ENCODE measurements at places on chromosomes 4 and X.

- no peak for DNase-seq
Observed at GRCh38 chr4:83180431-83180968, 66.0 kb upstream of the PLAC8 start.

- no peak for DNase-seq
Observed at GRCh38 chr4:113394108-113394729, 344.8 kb downstream of the ANK2 start.

DNA sequence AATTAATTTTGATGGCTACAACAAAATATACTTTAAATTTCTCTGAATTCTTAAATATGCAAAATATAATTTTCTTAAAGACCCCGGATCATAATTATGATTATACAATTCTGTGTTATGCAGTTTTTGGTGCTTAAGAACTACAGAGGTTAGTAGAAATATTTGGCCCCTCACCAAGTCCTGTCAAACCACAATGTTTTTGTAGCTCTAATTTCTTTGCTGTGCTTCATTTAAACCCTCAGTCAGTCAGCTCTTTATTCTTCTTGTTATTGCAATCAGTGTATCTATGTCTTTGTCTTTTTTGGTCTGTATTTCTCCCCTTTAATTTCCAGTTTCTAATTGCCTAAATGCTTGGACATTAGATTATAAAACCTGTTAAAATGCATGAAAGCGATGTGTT, 186.1 kb downstream of the CAMK2D start:
- no peak for DNase-seq

GRCh38 chr4:186924723-186925122, 201.1 kb upstream of the FAT1 start:
- no peak for DNase-seq

DNA sequence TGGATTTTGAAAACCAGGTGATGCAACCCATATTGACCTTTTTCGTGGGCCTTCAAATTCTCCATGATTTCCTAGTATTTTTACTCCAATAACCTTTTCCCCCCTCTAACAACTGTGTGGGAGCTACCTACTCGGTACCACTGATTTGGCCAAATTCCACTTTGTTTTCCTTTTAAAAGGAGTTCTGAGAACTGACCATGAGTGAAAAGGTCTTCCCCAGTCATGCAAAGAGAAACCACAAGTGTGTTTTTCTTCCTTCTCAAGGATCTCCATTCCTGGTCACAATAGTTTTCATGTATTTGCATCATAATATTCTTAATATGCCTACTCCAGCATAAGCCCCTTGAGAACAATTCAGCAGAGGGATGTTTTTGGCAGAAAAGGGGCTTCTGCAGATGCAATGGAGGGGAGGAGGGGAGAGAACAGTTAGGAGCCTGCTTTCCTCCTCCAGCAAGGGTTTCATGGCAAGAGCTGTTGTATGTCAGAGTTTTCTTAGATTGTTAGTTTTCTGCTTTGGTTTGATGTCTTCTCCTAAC, 195.3 kb upstream of the ANXA3 start:
- no peak for DNase-seq

GRCh38 chr4:98958065-98958464, 29.1 kb upstream of the EIF4E start:
- no peak for DNase-seq

GRCh38 chr4:159248384-159249178, 145.7 kb downstream of the RAPGEF2 start:
- no peak for DNase-seq

- DNase-seq: no peak
Observed at GRCh38 chr4:108181704-108182103, 13.0 kb upstream of the LEF1 start.

- no peak for DNase-seq
Observed at GRCh38 chr4:185149392-185149791, 6.3 kb downstream of the SLC25A4 start.

- no peak for DNase-seq
Observed at GRCh38 chr4:184281231-184282139, 63.8 kb upstream of the ENPP6 start.

Measured in NCI-H187 treated with DMSO at 0.1 percent for 48 hours (cell line).